Hematopoietic multipotent progenitor cell treated with erythropoietin and hydrocortisone succinate and interleukin-3 and kit ligand, for 6 days (in vitro differentiated cells): ENCODE measurements at places on chromosomes 2 and 18.
A peak's percentile ranks its signal among the peaks of the same experiment; 100 is the strongest.

DNA sequence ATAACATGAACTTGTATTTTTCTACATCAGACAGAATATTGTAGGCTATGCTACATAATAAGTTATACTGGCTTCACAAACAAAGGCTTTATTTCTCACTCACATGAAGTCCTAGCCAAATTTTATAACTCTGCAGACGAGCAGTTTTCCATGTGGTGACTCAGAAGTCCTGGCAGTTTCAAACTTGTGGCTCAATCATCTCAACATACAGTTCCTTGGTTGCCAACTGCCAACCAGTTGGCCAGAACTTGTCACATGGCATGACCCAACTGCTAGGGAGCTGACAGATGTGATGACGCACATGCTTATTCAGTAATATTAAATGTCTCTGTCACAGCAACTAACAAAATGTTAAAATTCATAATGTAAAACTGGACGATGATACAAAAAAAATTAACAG lies 63.8 kb upstream of the ZC3H15 start:
- DNase-seq: no peak

- peak; percentile 47 for DNase-seq
These were observed 22.8 kb upstream of the DLX1 start for GRCh38 chr2:172062402-172063004.

- no peak for DNase-seq
These were observed 27.7 kb downstream of the LAMA3 start for GRCh38 chr18:23716966-23717365.

DNA sequence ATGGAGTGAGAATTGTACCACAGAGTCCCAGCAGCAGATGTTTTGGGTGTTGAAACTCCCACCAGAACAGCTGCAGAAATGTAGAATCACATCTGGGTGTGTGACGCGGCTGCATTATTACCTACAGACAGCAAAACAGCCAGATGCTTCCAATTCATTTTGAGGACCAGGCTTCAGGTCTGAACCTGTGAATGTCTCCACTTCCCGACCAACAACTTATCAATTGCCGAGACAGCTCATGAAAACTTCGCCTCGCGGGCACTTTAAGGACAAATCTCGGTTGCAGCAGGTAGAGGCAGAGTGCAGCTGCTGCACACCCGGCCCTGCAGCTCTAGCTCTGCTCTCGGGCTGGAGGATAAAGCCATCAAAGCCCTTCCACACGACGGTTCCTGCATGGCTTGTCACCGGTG lies 202.0 kb downstream of the HRH4 start:
- DNase-seq: no peak

GRCh38 chr18:79339094-79339908 lies 56.4 kb upstream of the NFATC1 start:
- DNase-seq: no peak

- DNase-seq: no peak
These were observed 44.1 kb downstream of the ERBB4 start for GRCh38 chr2:212494418-212495020.

GRCh38 chr2:70975237-70975636 lies 3.2 kb upstream of the ANKRD53 start:
- DNase-seq: peak; percentile 32

DNA sequence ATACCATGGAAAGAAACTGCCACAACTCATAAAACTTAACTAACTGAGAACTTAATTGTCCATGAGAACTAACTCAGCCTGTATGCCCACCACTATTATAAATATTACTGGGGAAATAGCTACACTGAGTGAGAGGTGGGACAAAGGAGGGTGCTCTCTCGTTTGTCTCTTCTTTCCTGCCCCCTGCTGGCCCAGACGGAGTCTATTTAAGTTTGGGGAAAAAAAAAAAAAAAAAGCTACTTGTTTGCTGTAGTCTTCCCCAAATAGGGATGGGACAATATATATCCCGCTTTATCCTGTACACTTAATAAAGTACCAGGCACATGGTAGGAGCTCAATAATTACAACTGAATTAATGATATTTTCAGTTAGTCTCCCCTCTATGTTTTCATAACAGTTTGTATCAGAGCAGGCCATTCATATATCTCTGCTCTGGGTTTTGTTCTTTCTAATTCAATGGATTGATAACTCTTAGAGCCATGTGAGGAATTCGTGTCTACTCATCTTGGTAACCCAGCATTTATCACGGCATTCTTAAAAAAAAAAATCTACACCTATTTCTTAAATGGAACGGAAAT lies 647.6 kb upstream of the PKDCC start:
- DNase-seq: peak; percentile 38

- no peak for DNase-seq
These were observed 54.1 kb downstream of the PDCL3 start for GRCh38 chr2:100616841-100617390.
